EL (cell line): ENCODE measurements at places on chromosomes 2 and 18.

GRCh38 chr18:55484773-55485172, 103.2 kb downstream of the TCF4 start:
- DNase-seq = no peak

GRCh38 chr2:118325321-118325955, 237.2 kb downstream of the INSIG2 start:
- DNase-seq = no peak

GRCh38 chr2:239751679-239752355, 273.3 kb downstream of the NDUFA10 start:
- no peak for DNase-seq

DNA sequence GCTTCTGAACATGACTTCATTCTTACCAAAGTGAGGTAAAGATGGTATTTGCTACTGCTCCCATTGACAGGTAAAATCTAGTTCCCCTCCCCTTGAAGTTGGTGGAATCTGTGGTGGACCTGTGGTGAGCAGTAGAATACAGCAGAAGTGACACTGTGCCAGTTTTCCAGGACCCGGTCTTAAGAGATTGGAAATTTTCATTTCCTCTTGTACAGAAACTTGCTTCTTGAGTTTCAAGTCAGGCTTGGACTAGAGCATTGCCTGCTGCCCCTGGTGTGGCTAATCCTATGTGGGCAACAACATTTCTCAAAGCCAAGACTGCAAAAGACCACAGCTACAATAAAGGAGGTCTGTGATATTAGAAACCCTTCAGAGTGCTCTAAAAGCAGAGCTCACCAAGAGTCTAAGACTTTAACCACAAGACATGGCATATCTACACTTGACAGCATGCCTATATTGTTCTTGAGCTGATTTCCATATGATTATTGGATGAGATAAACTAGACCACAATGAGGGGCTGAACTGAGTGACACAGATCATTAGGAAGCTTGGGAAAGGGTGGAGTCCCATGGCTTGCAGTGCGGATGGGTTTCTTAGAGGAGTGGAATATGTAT, 458.1 kb downstream of the BCL11A start:
- DNase-seq = no peak

GRCh38 chr18:3704556-3705344, 254.8 kb downstream of the TGIF1 start:
- no peak for DNase-seq

DNA sequence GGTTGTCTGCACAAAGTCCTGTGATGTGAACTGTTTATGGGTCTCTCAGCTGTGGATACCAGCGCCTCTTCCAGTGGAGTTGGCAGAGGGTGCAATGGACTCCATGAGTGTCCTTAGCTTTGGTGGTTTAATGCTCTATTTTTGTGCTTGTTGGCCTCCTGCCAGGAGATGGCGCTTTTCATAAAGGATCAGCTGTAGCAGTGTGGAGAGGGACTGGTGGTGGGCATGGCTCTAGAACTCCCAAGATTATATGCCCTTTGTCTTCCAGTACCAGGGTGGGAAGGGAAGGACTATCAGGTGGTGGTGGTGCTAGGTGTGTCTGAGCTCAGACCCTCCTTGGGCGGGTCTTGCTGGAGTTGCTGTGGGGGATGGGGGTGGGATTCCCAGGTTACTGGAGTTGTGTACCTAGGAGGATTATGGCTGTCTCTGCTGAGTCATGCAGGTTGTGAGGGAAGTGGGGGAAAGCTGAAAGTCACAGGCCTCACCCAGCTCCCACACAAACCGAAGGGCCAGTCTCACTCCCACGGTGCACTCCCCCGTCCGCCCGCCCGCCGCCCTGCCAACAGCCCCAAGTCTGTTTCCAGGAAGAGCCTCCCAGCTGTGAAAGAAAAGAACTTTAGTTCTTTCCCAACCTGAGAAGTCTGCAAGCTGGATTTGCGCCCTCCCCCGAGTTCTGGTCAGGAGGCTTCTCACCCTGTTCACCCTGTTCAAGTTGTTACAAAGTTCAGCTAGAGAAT, 108.1 kb downstream of the MARCO start:
- DNase-seq = no peak

GRCh38 chr18:2680216-2680792, 24.8 kb downstream of the SMCHD1 start:
- no peak for DNase-seq

GRCh38 chr2:11102956-11103860, 52.1 kb upstream of the SLC66A3 start:
- DNase-seq = no peak

GRCh38 chr2:57959390-57959789, 87.2 kb upstream of the VRK2 start:
- no peak for DNase-seq

- no peak for DNase-seq
These were observed 447 bp upstream of the MRPL19 start for GRCh38 chr2:75646090-75646582.

DNA sequence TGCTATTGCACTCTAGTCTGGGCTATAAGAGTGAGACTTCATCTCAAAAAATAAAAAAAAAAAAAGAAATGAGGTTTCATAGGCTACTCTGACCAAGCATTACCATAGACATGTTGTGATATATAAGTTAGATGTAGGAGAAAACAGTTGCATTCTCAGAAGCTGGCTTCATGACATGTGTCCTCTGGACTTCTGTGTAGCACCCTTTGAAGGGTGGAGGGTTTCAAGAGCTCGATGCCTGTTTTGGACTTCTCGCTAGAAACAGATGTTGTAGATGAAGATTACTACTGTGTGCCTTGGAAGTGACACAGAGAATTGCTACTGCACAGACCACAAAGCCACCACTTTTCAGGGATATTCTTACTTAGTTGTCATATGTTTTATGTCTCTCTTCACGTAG, 91.0 kb downstream of the TMEM247 start:
- no peak for DNase-seq

- no peak for DNase-seq
These were observed 36.3 kb upstream of the CYP27C1 start for GRCh38 chr2:127256381-127256780.

DNA sequence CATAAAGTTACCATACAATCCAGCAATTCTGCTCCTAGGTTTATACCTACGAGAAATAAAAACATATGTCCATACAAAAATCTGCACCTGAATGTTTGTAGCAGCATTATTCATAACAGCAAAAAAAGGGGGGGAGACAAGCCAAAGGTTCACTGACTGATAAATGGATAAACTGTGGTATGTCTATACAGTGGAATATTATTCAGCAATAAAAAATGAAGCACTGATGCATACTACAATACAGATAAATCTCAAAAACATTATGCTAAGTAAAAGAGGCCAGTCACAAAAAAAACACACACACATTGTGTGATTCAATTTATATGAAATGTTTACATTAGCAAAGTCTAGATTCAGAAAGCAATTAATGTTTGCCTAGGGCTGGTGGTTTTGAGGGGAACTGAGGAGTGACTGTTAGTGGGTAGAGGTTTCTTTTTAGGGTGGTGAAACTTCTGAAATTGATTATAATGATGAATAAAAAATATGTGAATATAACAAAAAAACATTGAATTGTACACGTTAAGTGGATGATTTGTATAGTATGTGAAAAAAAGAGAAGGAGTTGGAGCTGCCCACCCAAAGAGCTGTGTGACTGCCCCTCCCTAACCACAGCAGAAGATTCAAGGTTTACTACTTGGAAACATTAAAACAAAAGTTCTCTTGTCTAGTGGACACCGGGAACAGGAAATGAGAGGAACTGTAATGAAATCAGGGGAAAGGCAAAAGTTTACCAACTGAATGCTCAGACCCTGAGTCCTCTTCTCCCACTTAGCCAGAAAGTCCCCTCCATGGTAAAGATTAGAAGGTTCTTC, 13.4 kb downstream of the COLEC12 start:
- no peak for DNase-seq

DNA sequence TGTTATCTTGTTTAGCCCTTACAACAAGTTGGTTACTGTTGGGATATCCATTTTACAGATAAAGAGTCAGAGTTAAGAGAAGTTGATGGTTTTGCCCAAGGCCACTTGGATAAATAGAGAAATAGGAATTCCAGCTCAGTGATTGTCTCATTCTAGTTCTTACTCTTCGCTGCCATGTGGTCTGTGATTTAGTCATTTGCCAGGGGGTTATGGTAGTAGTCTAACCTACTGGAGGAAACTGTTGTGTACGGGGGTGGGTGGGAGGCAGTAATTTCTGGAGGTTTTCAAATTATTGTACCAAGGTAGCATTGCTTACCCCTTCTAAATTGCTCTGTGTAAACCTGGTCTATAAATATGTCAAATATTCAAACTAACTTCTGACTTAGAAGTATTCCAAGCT, 110.4 kb downstream of the MAP2 start:
- no peak for DNase-seq

DNA sequence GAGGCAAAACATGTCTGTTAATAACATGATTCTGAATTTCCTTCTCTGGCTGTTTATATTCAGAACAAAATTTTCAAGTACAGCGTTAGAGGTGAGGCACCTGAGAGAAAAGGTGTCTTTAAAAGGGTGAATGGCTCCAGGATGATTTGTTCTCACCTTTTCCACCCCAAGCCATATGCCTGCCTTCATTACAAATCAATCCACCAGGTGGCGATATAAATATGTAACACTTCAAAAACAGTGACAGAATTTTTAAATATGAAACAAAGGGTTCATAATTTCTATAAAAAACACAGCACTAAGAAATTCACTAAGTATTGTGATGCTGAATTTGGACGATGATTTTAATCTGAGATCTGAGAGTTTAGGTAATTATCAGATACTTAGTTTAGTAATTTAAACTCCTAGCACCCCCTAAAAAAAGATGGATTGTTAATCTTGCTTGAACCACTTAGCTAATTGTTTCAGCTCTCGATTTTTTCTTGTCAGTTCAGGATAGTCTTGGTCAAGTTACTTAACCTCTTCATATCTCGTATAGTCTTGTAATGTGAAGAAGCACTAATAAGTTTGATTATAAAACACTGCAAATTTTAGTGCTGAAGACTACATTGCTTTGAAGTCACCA, 528.8 kb downstream of the CPS1 start:
- DNase-seq = peak; percentile 25

GRCh38 chr18:61371111-61371510, 37.9 kb downstream of the CDH20 start:
- DNase-seq = no peak
